ENCODE measurements at places on chromosomes 1 and 21. TPM values are rescaled to one million over a fixed set of nuclear protein-coding genes. Genes with fewer than 3 reads are reported as not detected.

DNA sequence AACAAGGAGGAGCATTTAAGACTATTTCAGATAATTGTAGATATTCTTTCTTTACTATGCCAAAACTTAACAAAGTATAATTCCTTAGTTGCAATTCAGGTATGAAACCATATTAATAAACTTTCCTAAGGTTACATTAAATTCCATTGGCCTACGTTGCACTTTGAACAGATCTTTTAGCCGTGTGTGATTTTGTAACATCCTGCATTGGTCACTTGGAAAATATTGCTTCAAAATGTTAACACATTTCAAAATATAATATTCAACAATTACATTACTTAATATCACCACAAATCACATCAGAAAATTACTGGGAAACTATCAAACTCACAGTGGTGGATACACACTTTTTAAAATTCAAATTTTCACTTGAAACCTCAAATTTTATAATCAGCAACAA is 20.2 kb downstream of the ETS2 start:
- DNase-seq: no peak

DNA sequence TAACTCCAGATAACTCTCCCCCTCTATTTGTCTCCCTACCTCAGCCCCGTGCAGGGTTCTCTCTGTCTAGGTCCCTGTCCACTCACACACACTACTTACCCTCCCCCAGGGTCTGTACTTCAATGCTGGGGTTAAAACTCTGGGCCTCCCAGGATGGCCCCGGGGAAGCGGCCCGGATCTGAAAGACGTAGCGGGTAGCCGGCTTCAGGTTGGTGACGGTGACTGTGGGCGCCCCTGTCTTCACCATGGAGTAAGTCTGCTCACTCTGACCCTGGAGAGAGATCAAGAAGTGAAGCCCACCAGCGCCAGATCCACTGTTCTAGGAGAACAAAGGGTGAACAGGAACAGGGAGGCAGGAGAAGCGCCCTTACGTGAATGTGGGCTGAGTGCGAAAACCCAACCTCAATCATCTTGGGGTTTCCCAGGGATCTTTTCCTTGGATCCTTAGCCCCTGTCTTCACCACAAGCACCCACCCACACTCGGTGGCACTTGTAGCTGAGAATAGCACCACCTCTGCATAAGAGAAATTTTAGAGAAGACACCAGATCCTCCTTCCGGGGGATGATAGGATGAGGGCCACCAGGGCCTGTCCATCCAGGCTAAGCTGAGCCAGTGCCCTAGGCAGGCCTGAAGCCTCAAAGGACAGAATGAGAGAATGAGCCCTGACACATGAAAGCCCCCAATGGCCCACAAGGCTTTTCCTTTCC is 33.5 kb downstream of the EPHA10 start:
- DNase-seq: no peak

The GBP1 gene
- total RNA-seq: 52.8 TPM

DNA sequence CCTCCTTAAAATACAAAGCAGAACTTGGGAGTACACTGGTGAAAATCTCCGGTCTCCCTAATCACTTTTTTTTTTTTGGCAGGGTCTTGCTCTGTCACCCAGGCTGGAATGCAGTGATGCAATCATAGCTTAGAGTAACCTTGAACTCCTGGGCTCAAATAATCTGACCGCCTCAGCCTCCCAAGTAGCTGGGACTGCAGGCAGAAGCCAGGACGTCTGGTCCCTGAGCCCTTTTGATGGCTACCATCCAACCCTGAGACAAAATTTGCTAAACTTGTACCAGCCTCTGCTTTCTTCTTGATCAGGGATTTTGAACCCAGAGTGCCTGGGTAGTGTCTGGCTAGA is 4.1 kb downstream of the L1TD1 start:
- no peak for DNase-seq

- no peak for DNase-seq
Observed at GRCh38 chr21:45930231-45930760, 51.3 kb upstream of the COL6A1 start.

The F5 gene
- 58.6 TPM for total RNA-seq

The BACE2 gene
- 0.89 TPM for total RNA-seq

The ARMH1 gene
- 155 TPM for total RNA-seq

GRCh38 chr1:9840176-9840575 is 16.4 kb upstream of the CLSTN1 start:
- no peak for DNase-seq

DNA sequence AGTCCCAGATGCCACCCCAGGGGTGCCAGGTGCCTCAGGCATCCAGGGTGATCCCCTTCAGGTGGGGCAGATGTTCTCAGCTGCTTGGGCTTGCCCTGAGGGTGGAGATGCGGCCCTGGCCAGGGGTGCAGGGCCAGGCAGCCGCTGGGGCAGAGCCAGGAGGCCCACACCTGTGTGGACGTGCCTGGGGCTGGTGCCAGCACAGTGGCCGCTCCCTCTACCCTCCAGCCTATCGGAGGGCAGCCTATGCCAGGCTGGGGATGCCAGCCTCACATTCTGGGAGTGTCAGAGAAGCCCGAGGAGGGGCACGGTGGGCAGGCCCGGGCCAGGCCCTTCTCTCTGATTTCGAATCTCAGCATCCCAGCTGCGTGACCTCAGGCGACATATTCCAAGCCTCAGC is 96.5 kb upstream of the WNT4 start:
- DNase-seq: no peak

DNA sequence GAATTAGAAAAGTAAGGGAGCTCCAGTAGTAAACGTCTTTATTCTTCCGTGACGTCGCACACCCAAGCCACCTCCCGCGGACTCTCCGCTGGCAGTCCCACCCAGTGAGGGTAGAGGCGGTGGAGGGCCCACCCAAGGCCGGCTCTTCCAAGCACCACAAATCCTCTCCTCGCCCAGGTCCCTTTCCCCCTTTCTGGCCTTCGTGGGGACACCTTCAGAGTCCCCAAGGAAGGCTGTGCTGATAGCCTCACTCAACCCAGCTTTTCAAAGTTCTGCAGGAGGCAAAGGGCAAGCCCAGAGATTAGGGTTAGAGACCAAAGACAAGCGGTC is 349 bp upstream of the GPN2 start:
- DNase-seq: no peak

The FAM177B gene
- not detected for total RNA-seq

DNA sequence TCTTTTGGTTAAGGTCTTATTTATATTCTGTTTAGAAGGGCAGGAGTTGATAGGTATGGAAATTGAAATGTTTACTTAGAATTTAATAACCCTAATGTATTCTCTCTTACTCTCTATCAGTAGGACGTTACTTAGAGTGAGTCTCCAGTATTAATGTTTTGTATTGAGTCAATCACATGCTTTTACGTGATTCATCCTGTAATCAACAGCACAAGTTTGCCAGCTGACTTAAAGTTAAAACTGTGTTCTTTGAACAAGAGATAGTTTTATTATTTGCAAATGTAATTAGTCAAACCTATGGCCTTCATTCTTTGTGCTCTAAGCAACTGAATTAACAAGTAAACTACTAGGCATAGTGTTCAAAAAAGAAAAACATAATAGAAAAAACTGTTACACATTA is 57.3 kb downstream of the PKN2 start:
- DNase-seq: no peak

The VWA1 gene
- 0.74 TPM for total RNA-seq

The RAB3B gene
- total RNA-seq: 0.12 TPM

The PYHIN1 gene
- 4.1 TPM for total RNA-seq

The ESPN gene
- total RNA-seq: 0.50 TPM

The NPPA gene
- not detected for total RNA-seq

DNA sequence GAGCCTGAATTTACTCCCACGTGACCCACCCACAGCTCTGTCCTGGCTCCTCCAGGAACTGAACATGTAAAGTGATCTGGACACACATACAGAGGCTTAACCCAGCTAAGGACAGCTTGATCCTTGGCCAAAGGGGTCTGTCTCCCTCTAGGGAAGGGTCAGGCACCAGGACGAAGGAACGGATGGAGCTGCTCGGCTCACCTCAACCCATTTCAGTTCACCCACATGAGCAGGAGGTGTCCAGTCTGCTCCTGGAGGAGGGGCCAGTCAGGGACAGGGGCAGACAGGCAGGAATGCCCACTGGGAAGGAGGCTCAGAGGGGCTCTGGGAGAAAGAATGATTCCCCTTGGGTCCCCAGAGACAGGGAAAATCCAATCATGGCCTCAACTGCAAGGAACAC is 567.2 kb downstream of the PTPRU start:
- no peak for DNase-seq

- DNase-seq: no peak
Observed at GRCh38 chr1:205563927-205564441, 59.5 kb downstream of the CDK18 start.

The ICOSLG gene
- total RNA-seq: 1.9 TPM

The PGD gene
- total RNA-seq: 94.8 TPM

DNA sequence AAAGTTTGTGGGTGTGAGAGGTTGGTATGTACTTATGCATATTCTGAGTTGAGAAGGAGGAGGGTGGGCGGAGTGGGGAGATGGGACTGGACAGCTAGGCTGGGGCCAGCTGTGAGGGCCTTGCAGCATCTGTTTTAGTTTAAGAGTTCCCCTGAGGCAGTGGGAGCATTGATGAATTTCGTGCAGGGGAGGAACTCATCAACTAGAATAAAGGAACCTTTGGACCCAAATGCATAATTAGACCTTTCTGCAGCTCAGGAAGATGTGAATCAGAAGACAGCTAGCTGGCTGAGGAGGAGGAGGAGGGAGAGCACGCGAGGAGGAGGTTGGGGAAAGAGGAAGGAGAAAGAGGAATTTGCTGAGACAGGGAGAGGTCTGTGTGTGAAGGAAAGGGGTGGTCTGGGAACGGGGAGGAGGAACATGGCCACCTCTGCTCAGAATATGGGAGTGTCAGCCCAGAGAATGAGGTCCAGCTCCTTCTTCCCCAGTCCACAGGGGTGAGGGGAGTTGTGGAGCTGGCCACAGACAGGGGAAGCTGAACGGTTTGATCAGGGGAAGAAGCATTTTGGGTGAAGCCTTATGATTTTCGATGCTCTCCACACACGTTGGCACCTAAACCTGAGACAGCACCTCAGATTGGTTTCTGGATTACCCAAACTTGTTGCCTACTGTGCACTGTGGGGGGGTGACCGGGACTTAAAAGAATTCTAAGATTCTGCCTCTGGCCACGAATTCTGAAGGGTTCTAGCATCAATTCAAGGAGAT is 27.7 kb downstream of the MYOG start:
- no peak for DNase-seq

The PTPN22 gene
- 50.9 TPM for total RNA-seq

The DIRAS3 gene
- not detected for total RNA-seq

DNA sequence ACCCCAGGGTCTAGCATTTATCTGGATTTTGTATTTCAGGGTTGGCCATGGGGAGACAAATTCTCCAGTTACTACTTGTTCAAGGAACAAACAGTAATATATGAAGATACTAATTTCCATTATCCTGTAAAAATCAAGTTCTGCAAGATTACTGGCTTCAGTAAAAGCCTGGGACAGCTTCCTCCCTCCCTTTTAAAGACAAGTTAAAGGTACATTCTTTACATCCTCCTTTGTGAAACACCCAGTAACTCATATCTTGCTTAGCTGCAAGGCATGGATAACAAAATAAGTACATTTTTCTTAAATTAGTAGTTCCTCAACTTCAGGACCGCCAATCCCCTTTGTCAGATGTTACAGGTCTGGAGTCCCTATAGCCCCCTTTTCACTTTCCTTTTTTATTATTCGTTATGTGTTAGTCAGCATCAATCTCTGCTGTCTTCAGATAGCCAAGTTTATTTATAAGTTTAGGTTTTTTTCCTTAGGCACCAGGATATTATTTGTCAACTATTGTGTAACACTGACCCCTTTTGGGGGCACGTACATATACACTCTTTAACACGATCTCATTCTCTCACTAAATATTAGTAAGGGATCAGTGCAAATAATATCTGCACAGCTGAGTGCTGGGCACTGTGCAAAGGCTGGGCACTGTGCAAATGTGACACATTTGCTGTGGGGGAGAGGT is 9.8 kb downstream of the ERRFI1 start:
- DNase-seq: no peak

The CACNA1E gene
- not detected for total RNA-seq

DNA sequence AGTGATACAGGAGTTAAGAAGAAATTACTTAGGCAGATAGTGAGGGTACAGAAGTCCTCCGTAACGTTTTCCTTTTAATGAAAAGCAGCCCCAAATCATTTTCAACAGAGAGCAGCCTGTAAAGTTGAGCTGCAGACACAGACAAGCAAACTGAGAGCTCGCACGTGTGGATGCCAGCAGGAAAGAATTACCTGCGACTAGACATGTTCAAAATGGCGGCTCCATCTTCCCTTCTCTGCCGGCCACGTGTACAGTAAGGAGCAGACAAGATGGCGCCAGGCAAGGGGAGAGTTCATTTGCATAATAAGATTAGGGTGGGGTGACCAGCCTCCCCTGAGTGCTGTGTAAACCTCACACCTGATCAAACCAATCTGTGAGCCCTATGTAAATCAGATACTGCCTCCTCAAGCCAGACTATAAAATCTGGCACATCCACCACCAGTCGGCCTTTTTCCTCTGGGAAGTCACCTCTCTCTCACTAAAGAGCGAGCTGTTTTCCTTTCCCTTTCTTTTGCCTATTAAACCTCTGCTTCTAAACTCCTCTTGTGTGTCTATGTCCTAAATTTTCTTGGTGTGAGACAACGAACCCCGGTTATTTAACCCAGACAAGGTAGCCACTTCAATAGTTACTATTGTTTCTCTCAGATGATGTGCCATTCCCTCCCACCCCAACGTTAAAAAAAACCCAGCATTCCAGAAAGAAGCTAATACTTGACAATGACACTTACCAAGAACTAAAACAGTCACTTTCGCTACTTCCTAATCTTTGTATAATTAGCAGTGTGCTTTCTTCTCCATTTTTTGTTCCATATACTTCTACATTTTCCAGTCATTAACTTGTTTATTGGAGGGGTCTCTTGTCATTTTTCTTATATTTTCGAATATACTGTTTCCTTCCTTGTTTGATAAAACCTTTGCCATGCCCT is 27.4 kb downstream of the DUSP10 start:
- no peak for DNase-seq

- no peak for DNase-seq
Observed at GRCh38 chr1:56295949-56296929, 283.1 kb downstream of the PLPP3 start.

Data from activated naive CD4-positive, alpha-beta T cell treated with anti-CD3 and anti-CD28 coated beads for 36 hours (primary cell).